ENCODE measurements at places on chromosomes 6 and 20.

DNA sequence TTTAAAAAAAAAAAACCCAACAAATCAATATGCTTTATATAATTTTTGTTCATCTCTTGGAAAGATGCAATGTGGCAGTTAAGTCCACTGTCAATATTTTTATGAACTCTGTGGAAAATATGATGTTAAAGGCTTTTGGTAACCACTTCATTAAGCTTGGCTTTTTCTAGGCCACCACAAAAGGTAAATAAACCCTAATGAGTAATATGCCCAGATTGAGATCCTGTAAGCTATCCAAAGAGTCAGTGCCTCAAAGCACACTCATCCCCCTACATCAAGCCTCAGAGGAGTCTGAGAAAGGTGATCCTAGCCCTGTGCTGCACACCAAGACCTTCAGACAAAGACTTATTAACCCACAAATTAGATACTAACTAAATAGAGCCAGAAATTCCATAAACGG is 121.1 kb downstream of the CDC5L start:
- no peak for DNase-seq

GRCh38 chr6:139174961-139175360 is 40.1 kb downstream of the HECA start:
- DNase-seq: no peak

GRCh38 chr20:32123088-32123487 is 13.6 kb downstream of the TM9SF4 start:
- no peak for DNase-seq

- no peak for DNase-seq
These were observed 22.5 kb upstream of the HFE start for GRCh38 chr6:26064619-26065257.

DNA sequence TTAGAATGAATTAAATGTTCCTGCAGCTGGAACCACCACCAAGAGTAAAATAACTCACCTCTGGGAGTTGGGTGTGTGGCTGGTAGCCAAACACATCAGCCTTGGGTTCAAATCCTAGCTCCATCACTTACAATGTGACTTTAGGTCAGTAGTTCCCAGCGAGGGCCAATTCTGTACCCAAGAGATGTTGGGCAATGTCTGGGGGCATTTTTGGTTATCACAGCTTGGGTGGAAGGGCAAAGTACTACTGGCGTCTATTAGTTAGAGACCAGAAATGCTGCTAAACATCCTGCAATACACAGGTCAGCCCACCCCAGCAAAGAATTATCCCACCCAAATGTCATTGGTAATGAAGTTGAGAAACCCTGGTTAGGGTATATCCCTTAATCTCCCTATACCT is 48.8 kb downstream of the SLC13A3 start:
- no peak for DNase-seq

DNA sequence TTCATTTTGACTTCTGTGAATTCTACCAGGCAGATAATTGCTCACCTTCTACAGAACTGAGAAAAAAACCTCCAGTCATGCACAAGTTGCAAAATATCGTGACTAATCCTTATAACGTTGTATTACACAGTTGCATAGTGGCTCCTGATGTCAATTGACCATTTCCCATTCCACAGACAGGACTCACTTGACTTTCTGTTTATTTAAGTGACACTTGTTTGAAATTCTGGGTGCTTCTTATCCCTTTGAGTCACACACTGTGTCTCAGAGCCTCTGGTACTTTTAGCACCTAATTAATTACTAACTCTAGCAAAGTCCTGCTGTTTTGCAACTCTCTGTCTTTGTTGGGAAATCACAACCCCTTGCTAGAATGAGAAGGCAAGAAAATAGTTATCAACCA is 16.2 kb upstream of the RSPO3 start:
- no peak for DNase-seq
